ENCODE measurements at places on chromosomes 7 and 10.
A peak's percentile ranks its signal among the peaks of the same experiment; 100 is the strongest.

DNA sequence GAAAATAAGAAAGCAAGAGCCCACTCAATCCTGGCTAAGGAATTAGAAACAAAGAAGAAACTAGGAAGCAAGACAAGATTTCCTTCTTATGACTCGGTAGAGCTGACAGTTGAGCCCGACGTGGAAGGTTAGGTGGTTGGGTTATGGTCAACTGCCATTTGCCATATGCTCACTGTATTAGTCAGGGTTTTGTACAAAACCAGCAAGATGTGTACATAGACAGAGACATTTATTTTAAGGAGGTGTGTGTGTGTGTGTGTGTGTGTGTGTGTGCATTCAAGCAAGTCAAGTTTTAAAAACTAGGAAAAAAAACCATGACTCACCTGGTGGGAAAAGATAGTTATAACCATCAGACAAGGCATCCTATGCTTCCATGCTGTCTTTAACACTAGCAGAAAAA, 158.5 kb downstream of the VPS50 start:
- no peak for DNase-seq

GRCh38 chr10:712089-712488, 22.6 kb upstream of the DIP2C start:
- no peak for DNase-seq

GRCh38 chr7:140315498-140316164, 82.7 kb downstream of the SLC37A3 start:
- DNase-seq: no peak

GRCh38 chr10:74383642-74384041, 232.6 kb downstream of the ADK start:
- no peak for DNase-seq

- DNase-seq: peak; percentile 42
Measured at GRCh38 chr10:63700631-63701156, 179.5 kb downstream of the REEP3 start.

DNA sequence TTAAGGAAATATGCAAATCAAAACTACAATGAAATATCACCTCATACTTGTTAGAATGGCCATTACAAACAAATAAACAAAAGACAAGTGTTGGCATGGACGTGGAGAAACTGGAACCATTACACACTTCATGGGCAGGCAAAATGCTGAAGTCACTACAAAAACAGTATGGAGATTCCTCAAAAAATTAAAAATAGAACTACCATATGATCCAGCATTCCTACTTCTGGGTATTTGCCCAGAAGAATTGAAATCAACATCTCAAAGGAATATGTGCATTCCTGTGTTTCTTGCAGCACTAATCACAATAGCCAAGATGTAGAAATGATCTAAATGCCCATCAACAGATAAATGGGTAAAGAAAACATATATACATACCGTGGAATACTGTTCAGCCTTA, 83.6 kb downstream of the NRCAM start:
- peak; percentile 25 for DNase-seq

DNA sequence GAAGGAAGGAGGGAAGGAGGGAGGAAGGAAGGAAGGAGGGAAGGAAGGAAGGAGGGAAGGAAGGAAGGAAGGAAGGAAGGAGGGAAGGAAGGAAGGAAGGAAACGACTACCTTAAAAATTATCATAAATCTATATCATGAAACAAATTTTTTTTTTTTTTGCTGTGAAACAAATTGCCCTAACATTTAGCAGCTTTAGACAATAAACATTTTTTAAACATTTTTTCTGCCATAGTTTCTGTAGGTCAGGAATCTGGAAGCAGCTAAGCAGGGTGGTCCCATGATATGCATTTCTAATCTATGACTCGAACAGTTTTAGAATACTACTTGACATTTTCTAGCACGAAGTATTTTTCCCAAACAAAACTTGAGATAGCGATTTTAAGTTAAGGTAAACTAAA, 42.9 kb upstream of the TSPAN13 start:
- DNase-seq: no peak

DNA sequence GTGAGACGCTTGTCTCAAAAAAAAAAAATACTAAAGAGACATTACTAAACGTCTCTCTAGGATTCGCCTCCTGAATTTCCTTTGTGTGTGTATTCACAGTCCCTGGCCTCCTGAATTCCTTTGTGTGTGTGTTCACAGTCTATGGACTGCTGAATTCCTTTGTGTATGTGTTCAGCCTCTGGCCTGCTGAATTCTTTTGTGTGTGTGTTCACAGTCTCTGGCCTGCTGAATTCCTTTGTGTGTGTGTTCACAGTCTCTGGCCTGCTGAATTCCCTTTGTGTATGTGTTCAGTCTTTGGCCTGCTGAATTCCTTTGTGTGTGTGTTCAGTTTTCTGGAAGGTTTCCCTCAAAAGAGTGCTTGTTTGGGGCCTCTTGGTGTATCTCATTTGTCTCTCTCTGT, 8.2 kb downstream of the BMS1 start:
- peak; percentile 67 for DNase-seq

DNA sequence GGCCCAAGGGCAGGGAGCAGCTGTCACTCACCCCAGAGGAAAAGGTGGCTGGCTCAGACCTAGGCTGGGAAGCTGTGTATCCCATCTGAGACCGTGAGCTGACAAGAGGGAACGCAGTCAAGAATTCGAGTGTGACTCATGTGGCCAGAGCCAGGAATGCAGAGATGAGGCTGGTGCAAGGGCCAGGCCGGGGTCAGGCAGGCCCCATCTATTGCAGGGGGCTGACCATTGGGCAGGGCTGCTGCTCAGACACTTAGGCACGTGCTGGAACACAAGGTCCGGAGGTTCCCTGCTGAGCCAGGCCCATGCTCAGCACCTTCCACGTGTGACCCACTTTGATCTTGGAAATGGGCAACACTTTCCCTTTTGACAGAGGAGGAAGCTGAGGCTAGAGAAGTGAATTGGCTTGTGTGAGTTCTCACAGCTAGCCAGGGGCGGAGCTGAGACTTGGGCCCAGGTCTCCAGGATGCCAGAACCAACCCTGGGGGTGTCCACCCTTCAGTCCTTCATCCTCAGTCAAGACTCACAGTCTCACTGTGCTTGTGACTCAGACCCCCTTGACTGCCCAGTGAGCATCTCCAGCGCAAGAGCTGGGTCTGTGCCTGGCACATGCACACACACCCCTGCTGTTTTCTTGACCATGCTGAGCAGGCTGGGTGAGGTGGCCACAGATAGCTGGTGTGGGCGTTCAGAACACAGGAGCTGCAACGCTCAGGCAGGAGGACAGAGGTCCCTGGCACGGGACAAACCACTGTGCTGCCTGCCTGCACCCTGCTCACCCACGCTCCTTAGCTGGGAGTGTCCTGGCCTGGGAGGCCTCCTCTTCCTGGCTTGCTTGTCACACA, 47.6 kb upstream of the PPIF start:
- DNase-seq: peak; percentile 85

DNA sequence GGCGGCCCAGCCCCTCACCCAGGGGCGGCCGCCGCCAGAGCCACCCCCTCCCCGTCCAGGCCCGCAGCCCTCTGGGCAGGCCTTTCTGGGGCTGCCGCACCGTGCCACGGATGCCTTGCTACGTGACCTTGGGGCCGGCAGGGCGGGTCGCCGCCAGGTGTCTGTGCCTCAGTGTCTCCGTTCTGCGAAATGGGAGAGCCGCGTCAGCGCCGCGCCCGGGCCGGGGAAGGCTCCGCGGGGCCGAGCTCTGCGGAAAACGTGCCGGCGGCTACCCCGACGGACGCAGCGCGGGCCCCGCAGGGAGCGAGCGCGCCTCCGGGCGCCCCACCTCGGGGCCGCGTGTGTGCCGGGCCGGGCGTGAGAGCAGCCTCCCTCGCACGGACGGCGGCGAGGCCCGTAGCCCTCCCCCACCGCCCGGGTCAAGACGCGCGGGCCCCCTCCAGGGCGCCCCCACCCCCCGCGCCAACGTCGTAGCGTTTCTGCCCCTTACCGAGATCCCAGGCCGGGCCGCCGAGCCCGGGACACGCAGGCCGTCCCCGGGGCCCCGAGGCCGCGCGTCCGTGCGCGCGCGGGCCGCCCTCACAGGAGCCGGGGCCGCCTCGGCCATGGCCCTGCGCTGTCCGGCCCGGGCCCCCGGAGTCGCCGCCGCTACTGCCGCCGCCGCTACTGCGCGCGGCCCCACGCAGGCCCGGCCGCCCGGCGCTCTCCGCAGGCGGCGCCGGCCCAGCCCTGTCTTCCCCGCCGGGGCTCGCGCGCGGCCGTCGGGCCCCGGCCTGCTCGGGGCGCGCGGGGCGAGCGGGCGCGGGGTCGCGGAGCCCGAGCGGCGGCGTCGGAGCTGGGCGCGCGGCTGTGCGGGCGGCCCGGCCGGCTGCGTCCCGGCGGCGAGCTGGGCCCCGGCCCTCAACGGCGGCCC, 1.1 kb downstream of the ZNF777 start:
- DNase-seq: no peak

DNA sequence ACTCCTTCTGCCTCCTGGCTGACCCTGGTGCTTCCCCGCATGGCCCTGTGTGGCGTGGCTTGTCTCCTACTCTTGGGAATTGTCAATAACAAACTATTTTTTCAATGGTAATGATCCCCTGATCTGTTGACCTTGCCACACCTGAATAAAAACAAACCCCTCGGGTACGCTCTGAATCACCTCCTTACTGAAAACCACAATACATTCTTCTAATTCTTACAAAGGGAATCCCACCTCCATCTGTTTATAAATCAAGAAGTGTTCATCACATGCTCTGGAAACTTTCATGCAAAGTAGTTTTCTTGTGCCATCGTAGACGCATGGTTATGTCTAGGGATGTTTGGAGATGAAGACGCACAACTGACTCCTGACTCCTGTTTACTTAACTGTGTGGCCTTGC, 245.8 kb downstream of the FRMD4A start:
- peak; percentile 79 for DNase-seq

- no peak for DNase-seq
Measured at GRCh38 chr7:143362131-143363015, at the start of gene FAM131B. Gene FAM131B, minus strand, starts transcription at chr7:143362713. Its CDS starts 110 bp downstream, at chr7:143362603.

GRCh38 chr7:139431459-139431858, 52.0 kb downstream of the KLRG2 start:
- DNase-seq: peak; percentile 23

DNA sequence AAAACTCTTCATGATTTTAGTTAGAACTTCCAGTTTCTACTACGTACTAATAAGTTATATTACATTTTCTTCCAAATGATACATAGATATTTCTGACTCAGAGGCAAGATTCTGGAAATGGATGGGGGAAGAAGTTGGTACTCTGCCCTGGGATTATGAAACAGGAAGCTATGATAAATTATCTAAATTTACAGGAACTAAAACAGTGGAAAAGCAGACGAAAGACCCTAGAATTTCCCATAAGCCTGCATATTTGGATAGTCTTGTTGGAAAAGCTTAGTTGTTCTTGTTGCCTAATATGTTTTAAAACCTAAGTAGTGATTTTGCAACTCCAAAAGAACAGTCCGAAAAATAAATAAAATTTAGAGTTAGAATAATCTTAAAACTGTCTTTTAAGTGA, 21.8 kb downstream of the CFAP69 start:
- peak; percentile 41 for DNase-seq

DNA sequence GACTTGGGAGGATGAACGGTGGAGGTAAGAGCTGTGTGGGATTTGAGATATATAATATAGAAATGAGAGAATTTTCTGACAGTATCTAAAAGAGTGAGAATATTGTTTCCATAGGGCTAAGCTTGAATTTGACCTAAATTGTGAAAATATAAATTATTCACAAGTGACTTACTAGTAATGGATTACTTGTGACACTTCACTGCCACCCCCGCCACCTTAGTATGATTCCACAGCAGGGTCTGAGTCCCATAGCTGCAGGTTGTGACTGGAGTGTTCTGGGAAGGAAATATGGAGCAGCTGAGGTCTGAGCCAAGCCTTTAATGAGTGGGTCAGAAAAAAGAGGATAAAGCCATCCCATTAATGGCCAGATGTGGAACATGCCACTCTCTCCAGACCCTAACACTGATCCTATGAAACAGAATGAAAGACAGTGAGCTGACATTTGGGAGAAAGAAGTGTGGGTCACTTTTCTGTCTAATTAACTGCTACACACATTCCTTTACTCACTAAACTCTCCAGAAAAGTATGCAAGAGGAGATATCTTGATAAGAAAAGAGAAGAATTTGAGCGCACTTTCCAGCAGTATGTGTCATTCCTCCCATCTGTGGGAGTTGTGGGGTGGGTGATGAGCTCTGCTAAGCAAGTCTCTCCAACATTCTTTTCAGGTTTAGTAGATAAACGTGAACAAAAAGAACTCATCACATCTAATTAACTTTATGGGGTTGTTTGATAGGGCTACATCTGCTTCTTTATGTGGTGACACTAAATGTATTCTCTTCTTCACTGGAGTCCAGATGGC, 1193.4 kb downstream of the SORCS3 start:
- peak; percentile 29 for DNase-seq

DNA sequence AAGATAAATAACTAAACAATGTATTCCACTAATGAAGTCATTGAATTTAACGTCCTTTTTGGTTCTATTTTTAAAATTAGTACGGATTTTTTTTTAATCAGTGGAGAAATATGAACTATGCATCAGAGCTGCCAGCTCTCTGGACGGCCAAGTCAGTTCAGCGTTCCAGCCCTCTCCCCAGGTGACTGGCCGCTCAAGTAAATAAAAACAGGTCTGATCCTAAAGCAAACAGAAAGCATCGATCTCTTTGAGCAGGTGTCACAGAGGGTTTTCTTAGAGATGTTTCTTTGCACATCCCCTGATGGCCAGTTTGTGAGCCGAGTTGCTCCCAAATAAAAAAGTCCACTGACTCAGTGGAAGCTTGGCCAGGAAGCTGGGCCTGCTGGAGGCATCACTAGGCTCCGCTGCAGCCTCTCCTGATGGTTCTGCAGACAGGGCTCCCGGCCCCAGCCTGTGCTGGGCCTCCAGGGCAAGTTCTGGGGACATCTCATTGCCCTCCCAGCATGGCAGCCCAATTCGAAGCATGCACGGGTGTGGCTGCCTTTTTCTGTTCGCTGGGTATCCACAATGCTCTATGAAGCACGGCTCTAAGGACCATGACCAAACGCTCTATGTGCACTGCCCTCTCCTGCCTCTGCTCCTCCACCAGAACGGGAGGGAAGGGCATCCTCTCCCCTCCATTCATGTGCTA, 74.7 kb upstream of the PPP2R2D start:
- DNase-seq: no peak

GRCh38 chr10:69502589-69502988, 51.3 kb downstream of the TSPAN15 start:
- DNase-seq: no peak

- no peak for DNase-seq
Measured at GRCh38 chr10:64142395-64142794, 621.2 kb downstream of the REEP3 start.

- DNase-seq: no peak
Measured at GRCh38 chr7:137657476-137658189, 189.1 kb downstream of the DGKI start.

GRCh38 chr10:27360581-27361172, 120.1 kb upstream of the ACBD5 start:
- DNase-seq: peak; percentile 42

GRCh38 chr7:105191331-105191730, 177.3 kb downstream of the KMT2E start:
- no peak for DNase-seq

GRCh38 chr10:12350167-12350872, 973 bp downstream of the CAMK1D start:
- DNase-seq: peak; percentile 48

Data from astrocyte (in vitro differentiated cells and primary cell).